Activated effector memory CD4-positive, alpha-beta T cell treated with anti-CD3 and anti-CD28 coated beads, Interleukin-2, amount 50 U/mL, for 16 hours (primary cell): ENCODE measurements at places on chromosomes 2 and 18.

GRCh38 chr18:32612651-32613050, 142.0 kb upstream of the GAREM1 start:
- DNase-seq = no peak

- no peak for DNase-seq
These were observed 7.0 kb upstream of the LDLRAD4 start for GRCh38 chr18:13211534-13211933.

- no peak for DNase-seq
These were observed 22.0 kb upstream of the RESP18 start for GRCh38 chr2:219354582-219354981.

GRCh38 chr2:235605312-235606003, 111.6 kb downstream of the AGAP1 start:
- no peak for DNase-seq
